NCI-H2029 treated with DMSO at 0.1 percent for 48 hours (cell line): ENCODE measurements at places on chromosomes 11 and 22.

DNA sequence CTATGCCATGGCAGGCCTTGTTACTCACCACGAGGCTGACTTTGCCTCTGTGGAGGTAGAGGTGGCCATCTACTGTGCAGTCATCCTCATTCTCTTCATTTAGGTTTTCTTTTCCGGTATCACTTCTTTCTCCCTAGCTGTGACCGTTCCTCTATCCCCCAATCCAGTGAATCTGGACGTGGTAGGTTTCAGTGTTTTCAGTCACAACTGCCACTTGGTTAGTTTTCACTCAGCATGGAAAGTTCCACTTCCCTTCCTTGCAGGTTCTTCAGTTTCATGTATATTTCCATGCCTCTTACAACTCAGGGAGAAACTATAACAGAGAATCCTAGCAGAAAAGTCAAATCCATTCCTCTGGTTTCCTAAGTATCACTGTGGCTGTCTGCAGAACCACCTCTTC is 1.9 kb downstream of the HPS4 start:
- DNase-seq: no peak

- no peak for DNase-seq
These were observed 2.0 kb downstream of the LMNTD2 start for GRCh38 chr11:558503-558902.

DNA sequence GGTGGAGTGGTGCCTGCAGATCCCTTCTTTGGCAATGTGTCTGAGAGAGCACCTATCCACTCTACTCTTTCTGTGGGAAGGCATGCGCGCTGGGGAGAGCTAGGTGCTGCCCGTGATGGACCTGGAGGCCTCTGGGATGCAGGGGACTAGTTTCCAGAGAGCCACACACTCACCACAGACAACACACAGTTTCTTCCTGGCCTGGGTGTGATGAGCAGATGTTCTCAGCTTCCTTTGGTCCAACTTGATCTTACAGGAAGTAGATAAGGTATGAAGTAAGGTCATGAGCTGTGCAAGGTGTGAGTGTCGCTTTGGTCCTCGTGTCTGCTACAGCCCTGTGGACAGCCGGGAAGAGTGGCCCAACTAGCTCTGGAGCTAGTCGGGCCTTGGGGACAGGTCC is 27.3 kb upstream of the SUSD2 start:
- DNase-seq: no peak

DNA sequence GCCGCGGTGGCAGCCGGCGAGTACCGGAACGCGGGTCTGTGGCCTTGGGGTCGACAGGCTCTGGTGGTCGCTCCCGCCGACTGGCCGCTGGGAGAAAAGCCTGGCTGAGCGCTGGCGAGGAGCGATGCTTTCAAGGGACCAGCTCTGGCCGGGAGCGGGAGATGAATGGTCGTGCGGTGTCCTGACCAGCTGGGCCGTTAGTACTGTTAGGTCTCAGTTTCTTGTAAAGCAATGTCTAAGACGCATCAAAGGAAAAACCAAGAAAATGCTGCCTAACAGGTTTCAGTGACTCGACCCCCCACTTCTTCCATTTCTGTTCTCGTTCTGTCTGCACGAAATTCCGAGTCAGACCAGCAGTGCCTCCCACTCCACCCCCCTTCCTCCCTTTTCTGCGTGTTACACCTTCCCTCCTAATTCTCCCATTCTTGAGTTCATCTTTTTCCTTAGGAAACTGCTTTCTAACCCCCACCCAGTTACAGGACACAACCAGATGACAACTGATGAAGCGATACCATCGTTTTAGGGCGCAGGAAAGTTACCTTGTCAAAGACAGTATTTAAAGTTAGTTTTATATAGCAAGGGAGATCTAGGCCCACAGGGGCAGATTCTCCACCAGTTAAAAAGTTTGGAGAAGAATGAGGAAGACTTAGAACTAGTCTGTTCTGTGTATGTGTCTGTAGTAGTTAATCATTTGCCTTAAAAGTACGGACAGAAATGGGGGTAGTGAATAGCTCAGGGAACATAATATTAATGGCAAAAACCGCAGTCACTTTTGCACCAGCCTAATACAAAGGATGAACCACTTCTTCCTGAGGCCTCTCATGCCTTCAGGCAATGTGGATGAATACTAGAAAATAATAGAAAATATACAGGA is 1.0 kb downstream of the CUL5 start:
- no peak for DNase-seq

DNA sequence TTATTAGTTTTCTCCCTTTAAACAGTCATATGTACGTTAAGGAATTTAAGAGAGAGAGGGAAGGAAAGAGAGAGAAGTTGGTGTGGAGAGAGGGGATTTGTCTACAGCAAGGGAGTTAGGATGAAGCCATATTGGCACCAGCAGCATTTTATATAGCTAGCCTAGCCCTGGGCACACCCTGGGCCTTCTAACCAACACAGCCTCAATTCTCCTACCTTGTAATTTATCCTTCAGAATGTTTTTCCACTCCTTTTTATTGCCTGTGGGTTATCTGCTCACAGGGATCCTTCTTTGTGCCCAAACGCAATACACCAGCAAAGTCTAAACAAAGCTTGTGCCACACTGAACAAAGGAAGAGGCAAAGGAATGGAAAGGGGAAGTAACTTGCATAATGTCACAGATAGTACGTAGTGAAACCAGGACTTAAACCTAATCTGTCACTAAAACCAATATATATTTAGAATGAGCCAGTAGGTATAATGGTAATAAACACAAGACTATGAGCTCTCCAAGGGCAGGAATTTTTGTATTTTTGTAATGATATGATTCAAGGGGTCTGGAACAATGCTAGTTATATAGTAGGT is 613.8 kb upstream of the TENM4 start:
- no peak for DNase-seq

DNA sequence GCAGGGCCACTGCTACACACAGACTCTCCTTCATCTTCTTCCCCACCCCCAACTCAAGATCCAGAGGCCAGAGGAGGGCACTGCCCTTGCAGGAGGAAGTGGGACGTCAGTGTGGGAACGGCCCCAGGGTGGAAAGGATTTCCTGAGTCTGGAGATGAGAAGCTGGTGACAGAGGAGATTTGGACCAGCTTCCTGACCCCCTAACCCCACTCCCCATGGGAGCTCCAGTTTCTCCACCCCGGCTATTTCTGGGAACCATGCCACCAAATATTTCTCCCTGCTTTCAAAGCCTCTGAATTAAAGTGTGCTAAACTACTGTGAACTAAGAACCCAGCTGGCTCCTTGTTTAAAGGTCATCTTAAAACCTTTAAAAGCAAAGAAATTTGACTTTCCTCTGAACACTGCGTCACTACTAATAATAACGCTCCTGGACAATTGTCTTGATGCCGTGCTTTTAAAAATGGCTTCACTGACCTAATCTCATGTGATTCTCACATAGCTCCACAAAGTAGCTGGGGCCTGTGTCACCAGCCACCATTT is 46.6 kb downstream of the CWC15 start:
- no peak for DNase-seq

DNA sequence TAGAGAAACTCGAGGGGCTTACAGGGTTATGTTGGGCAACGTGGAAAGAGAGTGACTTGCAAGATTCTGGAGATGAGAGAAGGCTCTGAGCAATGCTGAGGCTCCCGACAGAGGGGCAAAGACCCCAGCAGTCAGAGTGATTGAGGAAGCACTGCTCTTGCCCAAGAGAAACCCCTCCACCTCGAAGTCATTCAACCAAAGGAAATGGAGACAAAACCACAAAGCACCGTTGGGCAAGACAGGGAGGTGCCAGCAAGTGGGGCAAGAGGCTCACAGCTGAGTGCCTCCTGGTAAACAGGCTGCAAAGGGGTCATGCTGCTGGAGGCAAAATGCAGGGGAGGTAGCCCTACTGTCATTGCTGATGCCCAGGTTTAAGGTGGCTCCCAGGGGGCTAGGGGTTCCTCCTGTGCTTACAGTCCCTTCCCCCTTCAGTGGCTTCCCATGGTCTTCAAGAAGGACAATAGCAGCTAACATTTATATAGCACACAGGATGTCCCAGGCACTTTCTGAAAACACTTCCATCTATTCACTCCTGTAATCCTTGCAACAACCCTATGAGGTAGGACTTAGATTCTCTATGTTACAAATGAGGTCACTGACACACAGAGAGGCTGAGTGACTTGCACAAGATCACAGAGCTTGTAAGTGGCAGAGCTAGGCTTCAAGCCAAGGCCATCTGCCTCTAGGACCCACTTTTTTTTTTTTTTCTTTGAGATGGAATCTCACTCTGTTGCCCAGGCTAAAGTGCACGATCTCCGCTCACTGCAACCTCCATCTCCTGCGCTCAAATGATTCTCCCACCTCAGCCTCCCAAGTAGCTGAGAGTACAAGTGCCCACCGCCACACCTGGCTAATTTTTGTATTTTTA is 18.1 kb upstream of the MYH9 start:
- DNase-seq: peak; percentile 39

GRCh38 chr11:125376117-125376516 is 119.9 kb downstream of the FEZ1 start:
- no peak for DNase-seq

DNA sequence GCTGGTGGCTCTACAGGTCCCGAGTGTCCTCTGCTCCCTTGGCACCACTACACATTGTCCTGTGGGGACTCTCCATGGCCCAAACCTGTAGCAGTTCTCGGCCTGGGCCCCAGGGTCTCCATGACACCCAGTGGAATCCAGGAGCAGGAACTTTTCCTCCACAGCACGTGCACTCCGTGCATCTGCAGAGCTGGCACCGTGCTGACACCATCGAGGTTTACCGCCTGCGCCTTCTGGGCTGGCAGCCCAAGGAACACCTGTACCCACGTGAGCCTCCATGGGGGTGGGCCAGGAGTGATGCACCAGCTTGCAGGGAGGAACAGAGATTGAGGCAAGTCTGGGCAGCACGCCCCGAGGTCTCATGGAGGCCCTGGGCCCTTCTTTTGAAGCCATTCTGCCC is 25.2 kb downstream of the TSPAN32 start:
- DNase-seq: no peak

DNA sequence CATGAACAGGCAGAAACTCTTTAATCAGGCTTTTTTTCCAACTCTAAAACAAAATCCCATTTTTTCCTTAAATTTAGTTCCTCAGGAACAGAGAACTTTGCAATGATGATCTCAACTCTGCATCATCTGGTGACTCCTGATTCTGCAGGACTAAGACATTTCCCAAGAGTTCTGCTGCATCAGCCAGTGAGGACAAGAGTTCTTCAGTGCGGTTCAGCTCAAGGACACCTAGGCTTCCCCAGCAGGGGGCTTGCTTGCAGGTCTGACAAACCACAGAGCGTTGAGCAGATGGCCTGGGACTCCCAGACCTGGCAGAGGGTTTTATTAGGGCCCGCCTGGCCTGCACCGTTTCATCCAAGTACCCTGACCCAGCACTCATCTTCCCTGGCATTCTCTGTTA is 6.4 kb downstream of the CDCA5 start:
- DNase-seq: no peak

DNA sequence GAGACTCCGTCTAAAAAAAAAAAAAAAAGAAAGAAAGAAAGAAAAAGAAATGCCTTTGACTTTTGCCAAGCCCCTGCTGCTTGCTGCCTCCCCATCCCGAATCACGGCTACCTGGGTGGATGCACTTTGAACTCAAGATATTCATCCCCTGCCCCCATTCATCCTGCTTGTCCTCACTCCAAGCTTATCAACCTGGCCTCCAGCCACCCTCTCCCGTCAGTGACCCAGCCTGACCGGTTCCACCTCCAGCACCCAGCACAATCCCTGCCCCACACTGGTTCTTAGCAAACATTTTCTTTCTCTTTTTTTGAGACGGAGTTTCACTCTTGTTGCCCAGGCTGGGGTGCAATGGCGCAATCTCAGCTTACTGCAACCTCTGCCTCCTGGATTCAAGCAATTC is 44.4 kb downstream of the CYTH4 start:
- no peak for DNase-seq

DNA sequence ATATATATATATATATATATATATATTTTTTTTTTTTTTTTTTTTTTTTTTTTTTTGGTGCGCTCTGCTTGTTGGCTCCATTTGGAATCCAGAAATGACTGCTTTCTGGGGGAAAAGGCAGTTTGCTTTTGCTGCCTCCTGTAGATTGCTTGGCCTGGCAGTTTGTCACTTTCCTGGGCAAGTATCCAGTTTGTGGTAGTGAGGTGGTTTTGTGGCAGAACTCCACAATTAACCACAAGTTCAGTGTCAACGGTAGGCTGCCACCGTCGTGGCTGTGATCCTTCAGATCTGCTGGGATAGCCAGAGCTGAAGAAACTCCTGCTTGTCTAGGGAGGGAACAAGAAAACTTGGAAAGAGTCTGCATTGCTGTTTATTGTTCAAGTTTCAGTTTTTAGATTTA is 5.0 kb upstream of the PDE3B start:
- no peak for DNase-seq

DNA sequence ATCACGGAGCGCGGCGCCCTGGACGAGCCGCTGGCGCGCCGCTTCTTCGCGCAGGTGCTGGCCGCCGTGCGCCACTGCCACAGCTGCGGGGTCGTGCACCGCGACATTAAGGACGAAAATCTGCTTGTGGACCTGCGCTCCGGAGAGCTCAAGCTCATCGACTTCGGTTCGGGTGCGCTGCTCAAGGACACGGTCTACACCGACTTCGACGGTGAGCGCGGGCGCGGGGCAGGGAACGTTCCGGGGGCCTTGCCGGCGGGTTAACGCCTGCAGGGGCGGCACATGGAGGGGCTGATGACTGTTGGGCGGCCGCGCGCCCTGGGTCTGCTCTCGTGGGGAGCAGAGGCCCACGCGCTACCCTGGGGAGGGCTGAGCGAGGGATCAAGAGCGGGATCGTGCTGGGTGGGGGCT is 1.0 kb downstream of the PIM3 start:
- DNase-seq: no peak

GRCh38 chr11:67252831-67253239 is 13.4 kb upstream of the GRK2 start:
- DNase-seq: no peak

DNA sequence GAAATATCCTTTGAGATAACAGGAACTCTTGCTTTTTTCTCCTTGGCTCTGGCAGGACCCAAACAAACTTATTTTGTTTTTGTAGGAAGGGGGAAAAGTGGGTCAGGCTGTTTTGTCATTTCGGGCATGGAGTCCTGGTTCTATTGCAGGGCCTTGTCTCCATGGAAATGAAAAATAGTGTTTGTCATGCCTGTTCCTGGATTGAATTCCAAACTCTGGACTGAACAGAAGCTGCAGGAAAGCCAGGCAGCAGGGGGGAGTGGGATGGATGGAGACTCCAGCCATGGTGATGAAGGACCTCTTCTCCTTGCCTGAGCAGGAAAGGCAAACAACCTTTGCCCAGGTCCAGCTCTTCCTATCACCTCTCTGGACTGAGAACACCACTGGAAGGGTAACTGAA is 87.0 kb downstream of the SCN3B start:
- DNase-seq: no peak
